ENCODE measurements at places on chromosomes 3 and 15. TPM values are rescaled to one million over a fixed set of nuclear protein-coding genes. Genes with fewer than 3 reads are reported as not detected.

GRCh38 chr3:174408310-174408709 lies 450.8 kb upstream of the NAALADL2 start:
- no peak for DNase-seq

DNA sequence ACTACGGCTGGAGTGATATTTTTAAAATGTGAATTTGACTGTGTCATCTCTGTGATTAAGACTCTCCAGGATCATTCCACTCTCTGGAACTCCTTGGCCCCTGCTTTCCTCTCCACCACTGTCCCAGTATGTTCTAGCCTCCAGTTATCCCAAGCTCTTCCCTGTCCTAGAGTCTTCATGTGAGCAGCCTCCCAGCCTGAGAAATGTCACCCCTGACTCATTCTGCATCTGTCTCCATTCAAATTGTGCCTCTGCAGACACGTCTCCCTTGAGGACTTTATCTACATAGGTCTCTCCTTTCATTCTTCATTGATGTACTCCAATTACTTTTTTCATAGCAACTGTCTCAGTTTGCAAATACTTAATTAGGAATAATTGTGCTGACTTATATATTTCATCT lies 317.7 kb upstream of the ADAMTS9 start:
- no peak for DNase-seq

- DNase-seq, result peak; percentile 99
Measured at GRCh38 chr3:122415762-122416654, at the start of gene WDR5B. Gene WDR5B, minus strand, starts transcription at chr3:122416062. Its CDS starts 534 bp downstream, at chr3:122415528.

Gene ZNF609
- 34.3 TPM for total RNA-seq

All from lung (tissue), 17 donors.